Gastroesophageal sphincter (tissue), 4 donors: ENCODE measurements at places on chromosomes 5 and 9. TPM values are rescaled to one million over a fixed set of nuclear protein-coding genes. Genes with fewer than 3 reads are reported as not detected.

Gene CRB2
- total RNA-seq = not detected

Gene NME5
- total RNA-seq = 1.2 TPM

Gene PCSK5
- 20.1 TPM for total RNA-seq

Gene ITGA2
- total RNA-seq = 8.9 TPM

Gene MEF2C
- 31.4 TPM for total RNA-seq

Gene KIF20A
- not detected for total RNA-seq

Gene PLAC8L1
- not detected for total RNA-seq

Gene PRSS3
- not detected for total RNA-seq

Gene PPP3R2
- total RNA-seq = not detected

Gene GFI1B
- total RNA-seq = not detected

Gene LHX3
- total RNA-seq = not detected

Gene LMX1B
- total RNA-seq = 0.31 TPM

Gene ADRB2
- 5.2 TPM for total RNA-seq

Gene CYLC2
- not detected for total RNA-seq

Gene PCDHGA1
- 0.89 TPM for total RNA-seq

Gene EGFLAM
- total RNA-seq = 4.8 TPM

Gene PCDHGA9
- 8.6 TPM for total RNA-seq

Gene ARHGEF28
- 29.7 TPM for total RNA-seq

Gene PCDHA5
- 0.27 TPM for total RNA-seq

Gene NUP155
- 15.6 TPM for total RNA-seq

Gene POU4F3
- not detected for total RNA-seq

Gene EPB41L4B
- 1.2 TPM for total RNA-seq

Gene LEAP2
- 1.2 TPM for total RNA-seq

Gene TAS2R1
- not detected for total RNA-seq

Gene C5orf63
- 4.2 TPM for total RNA-seq

Gene SLC6A18
- not detected for total RNA-seq

Gene CCDC192
- 2.6 TPM for total RNA-seq
